DMS53 (cell line): ENCODE measurements at places on chromosomes 1 and 21.

GRCh38 chr1:98949621-98950020 is 55.0 kb downstream of the PLPPR5 start:
- no peak for DNase-seq

DNA sequence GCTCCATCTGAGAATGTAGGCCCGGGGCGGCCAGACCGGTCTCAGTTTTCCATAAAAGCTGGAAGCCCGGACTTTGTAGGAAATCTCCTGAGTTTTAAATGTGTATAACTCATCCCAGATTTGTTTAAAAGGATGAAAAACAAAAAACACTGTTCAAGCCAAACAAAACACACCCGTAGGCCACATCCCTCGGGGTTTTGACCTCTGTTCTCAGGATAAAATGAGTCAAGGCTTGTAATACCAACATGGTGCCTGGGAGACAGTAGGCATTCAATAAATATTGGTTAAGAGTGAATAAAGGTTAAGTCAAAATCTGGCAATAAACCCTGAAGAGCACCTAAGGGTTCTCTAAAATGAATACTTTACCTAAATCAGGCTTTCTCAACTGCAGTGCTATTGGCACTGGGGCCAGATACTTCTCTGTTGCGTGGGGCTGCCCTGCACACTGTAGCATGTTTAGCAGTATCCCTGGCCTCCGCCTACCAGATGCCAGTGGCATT is 55.0 kb downstream of the KAZN start:
- no peak for DNase-seq

DNA sequence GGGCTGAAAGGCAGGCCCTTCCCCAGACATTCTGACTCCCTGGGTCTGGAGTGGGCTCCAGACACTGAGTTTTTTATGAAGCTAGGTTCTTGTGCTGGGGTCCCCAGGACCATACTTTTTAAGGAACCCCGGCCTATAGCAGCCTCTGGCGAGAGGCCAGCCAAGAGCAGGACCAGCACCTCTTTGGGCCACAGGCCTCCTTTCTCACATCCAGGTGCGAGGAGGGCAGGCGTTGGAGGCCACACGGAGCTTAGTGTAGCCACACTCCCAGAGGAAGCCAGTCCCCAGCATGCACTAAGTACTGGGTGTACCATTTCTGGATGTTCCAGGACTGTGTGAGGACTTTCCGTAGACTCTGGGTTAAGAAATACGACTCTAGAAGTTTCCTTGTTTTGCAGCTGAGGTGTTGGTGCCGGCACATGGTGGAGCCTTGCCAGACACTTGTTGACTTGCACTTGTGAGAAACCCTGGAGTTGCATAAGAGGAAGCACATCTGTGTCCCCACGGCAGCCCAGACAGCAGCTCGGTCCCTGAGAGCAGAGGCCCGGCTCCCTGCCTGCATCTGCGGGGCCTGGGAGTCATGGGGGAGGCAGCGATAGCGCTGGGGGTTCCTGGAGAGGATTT is 122.2 kb upstream of the VAMP3 start:
- no peak for DNase-seq

- DNase-seq: no peak
Observed at GRCh38 chr1:111141245-111142220, 1.5 kb downstream of the CEPT1 start.

DNA sequence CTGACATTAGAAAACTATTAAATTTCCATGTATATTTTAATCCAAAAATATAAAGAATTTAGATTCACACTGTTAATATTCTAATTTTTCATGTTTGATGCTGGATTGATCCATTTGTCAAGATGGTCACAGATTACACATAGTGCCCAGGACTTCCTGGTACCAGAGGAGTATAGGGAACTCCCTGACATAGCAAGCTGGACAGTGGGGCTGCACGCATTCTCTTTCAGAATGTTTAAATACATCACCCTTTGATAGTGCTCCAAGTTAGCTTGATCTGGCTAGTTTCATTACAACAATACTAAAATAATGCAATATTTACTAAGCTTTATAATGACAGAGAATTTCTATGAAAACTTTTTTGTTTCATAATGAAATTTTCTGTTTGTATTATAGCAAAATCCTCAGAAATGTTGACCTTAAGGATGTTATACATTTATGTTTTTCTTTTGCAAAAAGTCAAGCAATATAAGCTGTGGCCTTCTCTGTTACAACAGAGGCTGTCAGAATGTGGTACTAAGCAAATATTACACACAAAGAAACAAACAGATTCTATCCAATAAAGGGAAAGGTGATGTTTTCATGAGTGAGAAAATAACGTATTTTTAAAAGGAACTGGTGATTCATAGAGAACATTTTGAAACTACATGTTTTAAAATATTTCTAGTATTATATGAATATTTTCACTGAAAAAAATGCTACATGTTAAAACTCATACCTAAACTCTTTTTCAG is 84.7 kb downstream of the SLC35F3 start:
- DNase-seq: peak; percentile 13

- no peak for DNase-seq
Observed at GRCh38 chr1:214838351-214838750, 235.4 kb downstream of the CENPF start.

DNA sequence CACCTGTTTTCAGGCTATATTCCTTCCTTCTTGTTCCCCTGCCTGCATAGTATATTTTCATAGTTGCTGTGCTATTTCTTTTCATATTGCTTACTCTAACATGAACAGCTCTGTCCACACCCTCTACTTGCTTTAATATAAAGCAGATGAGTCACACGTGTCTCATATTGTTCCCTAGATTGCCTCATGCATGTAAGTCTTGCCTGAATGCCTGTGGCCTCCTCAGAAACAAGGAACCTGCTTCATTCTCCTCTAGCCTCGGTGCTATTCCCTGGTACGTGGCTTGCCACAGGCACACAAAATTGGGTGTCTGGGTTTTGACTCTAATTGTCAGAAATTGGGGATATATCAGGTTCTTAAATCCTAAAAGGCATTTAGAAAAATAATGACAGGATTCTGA is 16.5 kb upstream of the PKP1 start:
- DNase-seq: peak; percentile 74

DNA sequence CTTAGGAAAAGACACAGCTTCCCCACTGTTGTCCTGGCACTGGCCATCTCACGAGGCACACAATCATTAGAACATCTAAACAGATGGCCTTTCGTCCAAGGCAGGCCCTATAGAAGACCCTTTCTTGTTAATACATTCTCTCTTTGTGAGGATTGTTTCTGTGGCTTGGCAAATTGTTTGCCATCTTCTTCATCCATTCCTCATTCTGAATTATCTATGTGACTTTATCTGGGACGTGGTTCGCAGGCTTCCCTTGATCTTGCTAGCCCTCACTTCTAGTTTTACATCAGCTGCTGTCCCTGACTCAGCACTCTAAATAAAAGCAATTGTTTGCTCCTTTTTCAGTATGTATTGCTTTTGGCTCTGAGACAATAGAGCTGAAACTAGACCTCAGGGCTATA is 101.1 kb upstream of the ZC3H11B start:
- DNase-seq: peak; percentile 62

- no peak for DNase-seq
Observed at GRCh38 chr1:159341736-159342135, 39.6 kb downstream of the FCER1A start.

- DNase-seq: peak; percentile 58
Observed at GRCh38 chr1:75135573-75136194, 1.5 kb downstream of the LHX8 start.
